ENCODE measurements at places on chromosomes 11 and 22.

DNA sequence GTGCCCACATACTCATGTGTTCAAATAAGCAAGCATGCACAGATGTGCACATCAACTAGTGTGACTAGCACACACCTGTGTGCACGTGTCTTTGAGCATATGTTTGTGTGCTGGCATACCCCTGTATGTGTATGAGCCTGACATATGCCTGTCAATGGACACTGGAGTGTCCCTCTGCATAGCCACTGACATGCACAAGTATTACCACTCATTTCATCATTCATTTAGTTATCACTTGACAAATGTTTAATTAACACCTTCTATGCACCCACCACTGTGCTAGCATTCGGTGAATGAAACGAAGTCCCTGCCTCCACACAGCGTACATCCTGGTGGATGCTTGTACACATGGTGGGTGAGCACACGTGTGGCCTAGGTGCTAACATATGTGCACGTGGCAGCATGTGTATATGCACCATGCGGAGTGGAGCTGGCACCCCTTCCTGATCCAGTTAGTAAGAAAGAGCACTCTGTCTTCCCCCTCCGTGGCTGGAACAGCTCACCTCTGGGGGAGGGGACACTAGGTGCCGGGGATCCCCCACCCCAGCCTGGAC, 112.0 kb downstream of the CHST1 start:
- DNase-seq: no peak

GRCh38 chr11:64202992-64203391, 3.5 kb upstream of the FERMT3 start:
- DNase-seq: no peak

DNA sequence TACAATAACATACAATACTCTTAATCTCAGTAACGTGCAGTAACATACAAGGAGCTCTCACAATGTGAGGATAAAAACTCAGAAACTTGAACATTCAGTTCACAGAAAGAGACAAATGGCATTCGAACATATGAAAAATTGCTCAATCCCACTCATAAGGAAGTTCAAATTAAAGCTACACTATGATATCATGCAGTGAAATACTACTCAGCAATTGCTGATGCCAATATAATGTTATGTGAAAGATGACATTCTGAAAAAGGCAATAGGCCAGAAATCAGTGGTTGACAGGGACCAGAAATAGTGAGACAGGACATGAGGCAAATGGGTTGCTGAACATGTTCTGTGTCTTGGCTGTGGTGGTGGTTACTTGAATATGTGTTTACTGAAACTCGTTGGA, 33.7 kb upstream of the PITPNB start:
- DNase-seq: no peak

DNA sequence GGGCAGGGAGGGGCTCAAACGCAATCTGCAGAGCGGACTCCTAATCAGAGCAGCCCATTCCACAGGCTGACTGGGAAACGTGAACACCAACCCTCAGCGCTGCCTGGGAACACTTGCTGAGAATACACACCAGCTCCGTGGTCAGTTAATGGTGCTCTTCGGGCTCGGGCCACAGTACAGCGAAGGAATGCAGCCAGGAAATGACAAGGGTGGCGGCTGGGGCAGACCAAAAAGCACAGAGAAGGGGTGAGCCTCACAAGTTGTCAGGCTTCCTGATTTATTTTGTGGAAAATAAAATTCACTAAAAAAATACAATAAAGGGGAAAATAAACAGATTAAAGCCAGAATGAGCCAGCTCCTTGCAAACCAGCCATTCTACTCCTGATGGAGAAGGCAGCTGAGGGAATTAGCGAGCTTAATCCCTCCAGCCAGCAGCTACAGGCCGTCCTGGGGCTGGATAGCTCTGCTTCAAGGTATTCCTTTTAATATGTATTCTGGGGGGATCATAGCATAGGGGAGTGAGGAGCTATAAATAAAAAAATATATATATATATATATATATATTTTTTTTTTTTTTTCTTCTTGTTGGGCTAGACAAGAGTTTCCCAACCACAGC, 165.5 kb upstream of the NTM start:
- no peak for DNase-seq

- DNase-seq: no peak
Observed at GRCh38 chr22:17418890-17419324, 49.6 kb downstream of the CECR2 start.

- no peak for DNase-seq
Observed at GRCh38 chr11:13055200-13055599, 46.1 kb downstream of the RASSF10 start.

DNA sequence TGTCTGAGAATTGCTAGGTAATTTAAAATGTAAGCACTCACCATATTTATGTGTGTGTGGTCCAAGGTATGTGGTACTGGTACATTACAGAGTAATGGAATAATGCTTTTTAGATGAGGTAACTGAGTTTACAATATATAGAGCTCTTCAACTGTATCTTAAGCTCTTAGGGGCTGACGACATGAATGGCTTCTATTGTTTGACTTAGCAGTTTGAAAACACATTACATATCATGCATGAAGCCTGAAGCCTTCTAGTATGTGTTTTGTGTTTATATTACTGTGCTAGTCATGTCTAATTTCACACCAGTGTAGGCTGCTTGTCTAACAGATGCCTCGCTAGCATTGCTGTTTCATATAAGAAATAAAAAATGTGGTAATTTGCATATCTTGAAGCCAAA, 37.2 kb downstream of the GAS2 start:
- DNase-seq: no peak

- DNase-seq: no peak
Observed at GRCh38 chr11:78268591-78269410, 80.1 kb downstream of the USP35 start.

- DNase-seq: no peak
Observed at GRCh38 chr11:62959422-62959980, 25.3 kb downstream of the SLC22A6 start.

GRCh38 chr11:72528121-72528520, 93.8 kb upstream of the CLPB start:
- DNase-seq: no peak

- DNase-seq: no peak
Observed at GRCh38 chr11:1920909-1921573, 1.5 kb downstream of the TNNT3 start.

GRCh38 chr22:19705181-19705934, 8.9 kb upstream of the SEPTIN5 start:
- no peak for DNase-seq

- DNase-seq: no peak
Observed at GRCh38 chr11:34044664-34045485, 6.7 kb upstream of the CAPRIN1 start.

GRCh38 chr11:134040386-134041302, 28.2 kb upstream of the JAM3 start:
- DNase-seq: no peak

DNA sequence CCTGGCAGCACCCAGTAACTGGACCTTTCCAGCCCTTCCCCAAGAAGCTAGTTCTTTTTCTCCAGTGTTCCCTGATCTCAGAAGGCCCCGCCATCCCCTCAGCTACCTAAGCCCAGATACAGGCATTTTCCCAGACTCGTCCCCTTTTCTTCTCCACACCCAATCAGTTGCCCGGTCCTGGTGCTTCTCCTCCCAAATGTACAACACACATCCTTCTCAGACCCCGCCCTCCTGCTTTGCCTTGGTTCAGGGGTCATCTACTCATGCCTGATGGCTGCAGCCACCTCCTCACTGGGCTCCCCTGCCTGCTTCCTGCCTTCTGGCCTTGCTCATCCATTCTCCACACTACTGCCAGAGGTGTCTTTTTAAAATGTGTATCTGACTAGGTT, 6.5 kb downstream of the TKFC start:
- no peak for DNase-seq

DNA sequence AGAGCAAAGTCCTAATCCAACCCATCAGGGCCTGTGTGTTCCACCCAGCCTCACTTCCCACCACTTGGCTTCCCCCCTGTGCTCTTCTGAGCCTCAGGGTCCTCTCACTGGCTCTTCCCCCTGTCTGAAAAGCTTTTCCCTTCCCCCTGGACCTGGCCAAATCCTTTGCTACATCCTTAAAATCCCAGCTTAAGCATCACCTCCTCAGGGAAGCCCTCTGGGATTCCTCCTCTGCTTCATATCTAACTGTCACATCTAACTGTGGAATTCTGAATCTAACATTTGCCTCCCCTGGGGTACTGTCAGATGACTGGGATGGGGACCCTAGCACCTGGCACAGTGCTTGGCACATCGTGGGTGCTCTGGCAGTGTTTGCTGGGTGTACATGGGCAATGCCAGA, 985 bp downstream of the CACNA1I start:
- no peak for DNase-seq

GRCh38 chr22:30304495-30305244, 15.4 kb upstream of the CASTOR1 start:
- no peak for DNase-seq

- DNase-seq: peak; percentile 21
Observed at GRCh38 chr11:67732045-67732787, 57.8 kb upstream of the ALDH3B2 start.

DNA sequence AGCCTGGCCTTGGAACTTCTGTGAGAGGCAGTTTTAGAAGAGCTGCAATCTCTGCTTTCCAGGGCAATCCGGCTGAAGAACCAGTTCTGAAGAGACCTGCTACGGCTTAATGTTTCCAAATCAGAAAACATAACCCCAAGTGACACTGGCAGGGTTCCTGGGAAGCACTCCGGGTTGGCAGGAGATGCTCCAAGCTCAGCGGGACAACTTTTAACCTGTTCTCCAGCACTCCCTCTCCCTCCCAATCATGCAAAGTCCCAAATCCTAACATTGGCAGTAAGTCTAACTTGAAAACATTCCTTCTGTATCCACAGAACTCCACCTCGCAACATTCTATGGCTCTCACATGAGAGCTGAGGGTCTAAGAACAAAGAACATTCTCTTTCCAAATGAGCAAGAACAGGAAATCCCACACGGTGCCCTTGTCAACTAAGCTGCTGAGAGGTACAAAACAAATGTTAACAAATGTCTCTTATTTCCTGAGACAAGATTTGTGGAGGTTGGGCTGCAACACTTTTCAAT, 48.5 kb upstream of the MN1 start:
- DNase-seq: no peak

DNA sequence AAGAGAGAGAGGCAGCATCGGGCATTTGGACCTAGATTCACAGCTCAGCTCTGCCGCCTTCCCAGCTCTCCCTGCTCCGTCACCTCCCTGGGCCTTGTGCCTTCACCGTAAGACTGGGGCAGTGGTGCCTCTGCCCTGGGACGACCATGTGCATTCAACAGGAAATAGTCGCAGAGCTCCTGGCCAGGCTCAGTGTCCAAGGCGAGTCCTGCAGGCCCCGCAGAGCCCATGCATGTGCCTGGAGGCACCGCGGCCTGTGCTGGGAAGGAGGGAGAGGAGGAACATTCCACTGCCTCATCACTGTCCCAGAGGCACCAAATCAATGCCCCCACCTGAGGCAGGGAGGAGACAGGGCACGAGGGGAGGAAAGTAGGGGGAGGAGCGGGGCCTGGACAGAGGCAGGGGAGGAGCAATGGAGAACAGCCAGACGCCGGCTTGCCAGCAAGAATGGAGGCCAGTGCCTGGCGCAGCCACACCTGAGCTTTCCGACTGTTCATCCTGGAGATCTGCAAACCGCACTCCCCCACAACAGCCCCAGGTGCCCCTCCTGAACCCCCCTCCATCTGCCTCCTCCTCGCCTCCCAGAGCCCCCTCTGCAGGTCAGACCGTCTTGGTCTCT, 74.4 kb upstream of the PRR5 start:
- DNase-seq: no peak

DNA sequence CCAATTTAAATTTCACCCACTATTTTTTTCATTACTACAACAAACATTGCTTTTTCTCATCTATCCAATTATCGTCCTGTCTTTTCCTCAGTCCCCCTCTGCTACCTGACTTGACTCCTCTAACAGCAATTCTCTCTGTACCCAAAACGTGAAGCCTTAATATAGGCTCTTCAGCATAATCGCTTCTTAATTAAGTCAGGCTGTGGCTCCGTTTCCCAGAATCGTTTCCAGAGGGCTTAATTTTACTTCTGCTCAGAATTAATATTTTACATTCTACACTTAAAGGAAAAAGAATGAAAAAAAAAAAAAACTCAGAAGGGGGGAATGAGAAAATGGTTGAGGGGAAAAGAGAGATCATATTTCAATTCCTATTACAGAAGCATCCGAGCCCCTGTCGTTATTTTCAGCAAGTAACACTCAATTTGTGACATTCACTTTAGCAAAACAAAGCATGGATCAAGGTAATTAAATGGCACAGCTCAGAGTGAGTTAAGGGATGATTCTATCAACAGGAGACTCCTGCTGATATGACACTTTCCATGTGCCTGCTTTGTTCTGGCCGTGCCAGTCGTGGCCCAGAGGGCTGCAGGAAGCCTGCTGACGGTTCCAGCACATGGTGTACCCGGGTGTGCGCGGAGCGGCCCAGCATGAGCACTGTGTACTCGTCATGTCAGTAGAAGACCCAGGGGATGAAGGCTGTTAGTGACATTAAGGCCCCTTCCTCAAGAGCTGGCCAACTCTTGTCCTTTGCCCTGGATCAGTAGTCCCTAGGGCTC, 272.5 kb downstream of the NTM start:
- DNase-seq: no peak

DNA sequence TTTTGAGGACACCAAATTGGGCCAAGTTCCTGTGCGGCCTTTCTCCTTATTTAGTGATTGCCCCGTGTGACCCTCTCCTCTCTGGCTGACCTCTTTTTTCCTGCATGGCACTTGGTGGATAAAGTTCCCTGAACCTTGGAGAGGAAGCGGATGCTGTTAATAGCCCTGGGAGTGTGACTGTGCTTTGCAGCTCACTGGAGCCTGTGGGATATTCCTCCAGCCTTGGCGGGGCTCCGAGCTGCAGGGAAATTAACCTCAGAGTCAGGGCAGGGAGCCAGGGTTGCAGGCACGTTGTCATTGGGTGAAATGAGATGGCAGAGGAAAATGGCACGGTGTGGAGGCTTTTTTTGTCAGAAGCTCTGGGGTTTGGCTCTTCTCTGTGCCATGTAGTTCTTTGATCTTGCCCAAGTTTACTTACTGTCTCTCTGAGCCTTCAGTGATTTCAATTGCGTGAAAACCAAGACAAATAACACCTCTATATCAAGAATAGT, 965 bp downstream of the OR9Q1 start:
- DNase-seq: no peak

- no peak for DNase-seq
Observed at GRCh38 chr11:62444835-62445234, 26.0 kb downstream of the SCGB1A1 start.

DNA sequence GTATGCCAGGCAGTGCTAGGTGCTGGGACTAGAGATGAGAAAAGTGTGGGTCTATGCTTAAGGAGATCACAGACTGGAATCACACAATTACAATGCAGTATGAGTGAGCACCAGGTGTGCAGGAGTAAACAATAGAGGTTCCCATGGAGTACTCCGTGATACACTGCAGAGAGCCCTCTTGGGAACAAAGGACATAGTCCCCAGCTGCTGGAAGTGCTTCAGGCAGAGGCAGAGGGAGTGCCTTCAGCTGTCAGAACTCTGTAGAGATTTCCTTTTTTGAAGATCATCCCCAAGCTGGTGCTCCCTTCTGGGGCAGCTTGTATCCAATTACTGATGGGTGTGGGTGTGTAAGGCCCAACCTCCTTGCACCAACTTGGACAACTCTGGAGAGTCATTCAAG, 143.5 kb upstream of the PLET1 start:
- DNase-seq: no peak

Measured in activated CD4-positive, alpha-beta T cell treated with anti-CD3 and anti-CD28 coated beads for 24 hours (primary cell).